ENCODE measurements at places on chromosomes 4 and X.
A peak's percentile ranks its signal among the peaks of the same experiment; 100 is the strongest.

GRCh38 chr4:20895208-20895607, 194.9 kb downstream of the PACRGL start:
- DNase-seq: no peak

GRCh38 chrX:140317462-140317861, 187.4 kb downstream of the SOX3 start:
- no peak for DNase-seq

- no peak for DNase-seq
These were observed 37.8 kb upstream of the FUNDC1 start for GRCh38 chrX:44580466-44580865.

- DNase-seq: no peak
These were observed 205.4 kb downstream of the DCLK2 start for GRCh38 chr4:150283689-150284088.

DNA sequence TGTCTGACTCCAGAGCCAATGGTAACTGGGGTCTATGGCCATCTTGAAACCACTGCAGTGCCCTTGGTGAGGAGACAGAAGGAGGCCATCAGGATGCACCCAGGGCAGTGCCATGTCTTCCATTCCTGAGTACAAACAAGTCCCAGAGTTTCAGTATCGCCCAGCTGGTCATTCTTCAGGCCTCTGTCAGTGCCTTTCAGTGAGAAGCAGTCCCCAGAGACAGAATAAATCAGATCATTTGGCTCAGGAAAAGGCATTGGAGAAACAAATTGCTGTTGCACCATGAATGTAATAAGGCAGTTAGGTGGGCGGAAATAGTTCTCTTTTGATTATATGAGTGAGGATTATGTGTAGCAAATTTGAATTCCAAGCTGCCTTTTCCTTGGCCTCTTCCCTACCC, 21.3 kb downstream of the ADGRG4 start:
- no peak for DNase-seq

- DNase-seq: no peak
These were observed 118.4 kb downstream of the ASB9 start for GRCh38 chrX:15151267-15152186.

DNA sequence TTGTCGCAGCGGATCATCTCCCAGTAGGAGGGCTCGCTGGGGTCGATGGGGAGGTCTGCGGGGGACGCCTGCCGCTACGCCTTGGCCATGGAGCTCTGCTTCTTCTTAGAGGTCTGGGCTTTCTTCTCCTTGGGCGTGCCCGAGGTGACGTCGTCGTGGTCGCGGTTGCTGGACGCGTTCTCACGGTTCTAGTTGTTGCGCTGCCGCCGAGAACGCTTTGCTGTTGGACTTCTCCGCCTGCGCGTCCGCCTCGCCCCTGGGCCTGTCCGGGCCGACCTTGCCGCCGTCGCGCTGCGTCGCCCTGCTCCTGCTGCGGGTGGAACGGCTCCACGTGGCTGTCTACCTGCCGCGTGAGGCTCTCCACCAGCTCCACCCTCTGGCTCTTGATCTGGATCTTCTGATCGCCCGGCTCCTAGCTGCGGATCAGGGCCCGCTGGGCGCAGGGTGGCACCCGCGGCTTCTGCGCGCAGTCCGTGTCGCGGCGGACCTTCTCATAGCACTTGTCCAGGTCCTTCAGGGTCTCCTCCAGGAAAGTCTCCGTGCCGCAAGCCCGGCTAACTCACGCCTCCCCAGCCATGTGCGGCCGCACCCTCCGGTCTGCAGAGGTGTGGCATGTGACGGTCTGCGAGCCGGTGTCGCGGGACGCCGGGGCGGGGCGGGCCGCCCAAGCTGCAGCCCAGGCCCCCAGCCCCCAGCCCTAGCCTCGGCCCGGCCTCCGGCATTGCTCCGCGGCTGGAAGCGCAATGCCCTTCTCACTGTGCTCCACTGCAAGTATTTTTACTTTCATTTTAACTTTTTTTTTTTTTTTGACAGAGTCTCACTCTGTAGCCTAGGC, 40.5 kb upstream of the OGT start:
- peak; percentile 9 for DNase-seq

DNA sequence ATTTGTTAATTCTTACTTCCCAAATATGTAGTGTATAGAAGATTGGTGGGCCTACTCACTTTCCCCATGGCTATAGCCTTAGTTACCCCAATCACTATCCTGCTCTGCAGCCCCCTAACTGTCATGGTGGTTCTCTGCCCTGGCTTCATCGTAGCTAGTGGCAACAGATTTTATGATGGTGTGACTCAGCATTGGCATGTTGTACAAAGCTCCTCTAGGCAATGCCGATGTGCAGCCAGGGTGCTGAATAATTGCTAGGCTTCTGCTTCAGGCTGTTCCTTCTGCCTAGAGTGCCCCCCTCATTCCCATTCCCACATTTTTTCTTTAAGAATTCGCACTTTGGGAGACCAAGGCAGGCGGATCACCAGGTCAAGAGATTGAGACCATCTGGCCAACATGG, 35.2 kb downstream of the AFF2 start:
- no peak for DNase-seq

All from stimulated activated CD4-positive, alpha-beta T cell treated with anti-CD3 and anti-CD28 coated beads, Interleukin-1b, Interleukin-23, amount 100 ng/mL, for 24 hours (primary cell).